NCI-H2081 (cell line): ENCODE measurements at places on chromosomes 7 and 10.

GRCh38 chr10:61971003-61971325 lies 69.5 kb downstream of the ARID5B start:
- no peak for DNase-seq

DNA sequence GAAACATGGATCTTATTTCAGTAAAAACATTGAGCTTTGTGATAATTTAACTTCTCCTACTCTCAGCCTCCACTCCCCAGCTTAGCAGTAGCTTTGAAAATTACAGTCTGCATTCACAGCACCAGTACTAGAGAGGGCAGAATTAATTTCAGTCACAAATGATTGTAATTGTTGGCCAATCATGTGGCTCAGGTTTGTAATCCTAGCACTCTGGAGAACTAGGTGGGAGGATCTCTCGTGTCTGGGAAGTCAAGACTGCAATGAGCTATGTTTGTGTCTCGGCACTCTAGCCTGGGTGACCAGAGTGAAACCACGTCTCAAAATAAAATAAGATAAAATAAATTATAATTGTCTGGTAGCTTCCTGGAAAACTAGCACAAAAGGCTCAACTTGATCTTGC lies 620.9 kb downstream of the TNS3 start:
- no peak for DNase-seq

DNA sequence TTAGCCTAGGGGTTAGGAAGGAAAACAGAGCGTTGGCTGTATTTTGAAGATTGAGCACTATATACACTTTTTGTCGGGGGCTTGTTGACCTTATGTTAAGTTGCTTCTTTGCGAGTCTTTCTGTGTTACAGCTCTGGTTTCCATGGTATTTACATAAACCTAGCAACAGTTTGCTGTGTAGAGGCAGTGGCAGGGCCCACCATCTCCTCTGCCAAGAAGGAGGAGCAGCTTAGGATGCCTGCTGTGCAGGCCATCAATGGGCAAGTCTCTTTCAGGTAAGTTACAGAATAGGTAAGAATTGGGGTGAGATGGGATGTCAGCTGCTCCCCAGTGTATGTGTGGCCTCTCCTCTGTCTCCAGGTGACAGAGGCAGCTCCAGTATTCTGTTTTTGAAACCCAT lies 485.5 kb downstream of the LRMDA start:
- no peak for DNase-seq

DNA sequence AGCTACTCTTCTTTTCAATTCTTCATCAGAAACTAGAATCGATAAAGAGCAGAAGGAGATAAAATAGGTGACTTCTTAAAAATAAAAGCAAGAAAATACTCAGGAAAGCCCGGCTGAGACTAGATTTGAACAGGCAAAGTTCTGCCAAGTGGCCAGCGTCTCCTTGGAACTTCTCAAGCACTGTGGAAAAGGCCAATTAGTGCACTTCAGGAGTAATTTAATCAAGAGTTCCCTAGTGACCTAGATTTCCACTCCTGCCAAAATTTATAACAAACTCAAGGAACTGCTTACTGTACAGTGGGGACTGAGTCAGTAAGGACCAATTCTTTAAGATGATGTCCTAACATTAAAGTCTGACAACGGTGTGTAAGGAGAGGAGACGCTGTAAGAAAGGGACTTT lies 57.3 kb downstream of the CHCHD3 start:
- no peak for DNase-seq

DNA sequence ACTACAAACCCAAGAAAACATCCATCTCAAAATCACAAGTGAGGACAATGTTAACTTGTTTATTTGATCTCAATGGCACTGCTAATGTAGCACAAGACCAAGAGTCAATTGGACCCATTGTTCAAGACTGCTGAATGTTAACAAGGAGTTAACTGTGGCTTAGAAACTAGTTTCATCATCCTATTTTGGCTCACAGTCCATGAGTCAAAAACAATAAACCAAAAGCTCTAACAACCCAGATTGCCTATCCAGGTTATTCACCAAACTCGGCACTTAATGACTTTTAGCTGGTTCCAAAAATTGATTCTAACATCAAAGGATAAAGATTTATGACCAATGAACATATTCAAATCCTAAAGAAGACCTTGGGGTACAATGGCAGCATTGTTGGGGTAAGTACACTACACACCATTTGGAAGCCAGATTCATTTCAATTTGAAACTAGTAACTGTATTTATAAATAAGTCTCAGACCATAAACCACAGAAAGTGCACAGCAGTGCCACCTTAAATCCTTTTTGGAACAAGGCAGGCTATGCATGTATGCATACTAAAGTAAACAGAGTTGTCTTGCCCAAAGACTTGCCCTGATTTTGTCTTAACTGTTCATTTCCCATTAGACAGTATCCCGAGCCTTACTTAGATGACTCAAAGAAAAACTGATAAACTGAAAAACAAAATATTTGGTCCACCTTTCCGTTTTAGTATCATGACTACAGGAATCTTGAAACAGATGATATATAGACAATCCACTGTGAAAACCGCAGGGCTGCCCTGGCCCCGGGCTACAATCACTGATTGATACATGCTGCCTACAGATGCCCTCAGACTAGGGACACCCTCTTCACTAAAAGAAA lies 84.5 kb downstream of the SRPK2 start:
- DNase-seq: no peak

- DNase-seq: peak; percentile 84
Observed at GRCh38 chr10:126838316-126838715, 66.9 kb upstream of the DOCK1 start.

DNA sequence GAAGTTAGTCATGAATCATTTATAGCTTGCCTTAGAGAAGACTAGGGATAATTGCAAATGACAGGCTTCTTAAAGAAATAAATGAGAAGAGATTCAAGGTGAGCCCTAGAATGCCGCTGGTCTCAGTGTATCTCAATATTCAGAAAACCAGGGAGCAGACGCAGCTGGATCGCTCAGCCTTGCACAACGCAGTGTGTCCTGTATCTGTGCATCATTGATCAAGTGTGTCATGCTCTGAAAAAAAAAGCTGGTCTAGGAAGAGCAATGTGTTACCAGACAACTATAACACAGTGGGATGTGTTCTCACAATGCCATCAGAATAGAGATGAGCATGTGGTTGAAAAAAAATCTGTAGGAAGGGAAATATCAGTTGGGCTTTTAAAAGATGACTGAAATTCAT lies 230.1 kb downstream of the CALN1 start:
- no peak for DNase-seq

GRCh38 chr7:148561099-148561498 lies 29.5 kb upstream of the C7orf33 start:
- DNase-seq: no peak

DNA sequence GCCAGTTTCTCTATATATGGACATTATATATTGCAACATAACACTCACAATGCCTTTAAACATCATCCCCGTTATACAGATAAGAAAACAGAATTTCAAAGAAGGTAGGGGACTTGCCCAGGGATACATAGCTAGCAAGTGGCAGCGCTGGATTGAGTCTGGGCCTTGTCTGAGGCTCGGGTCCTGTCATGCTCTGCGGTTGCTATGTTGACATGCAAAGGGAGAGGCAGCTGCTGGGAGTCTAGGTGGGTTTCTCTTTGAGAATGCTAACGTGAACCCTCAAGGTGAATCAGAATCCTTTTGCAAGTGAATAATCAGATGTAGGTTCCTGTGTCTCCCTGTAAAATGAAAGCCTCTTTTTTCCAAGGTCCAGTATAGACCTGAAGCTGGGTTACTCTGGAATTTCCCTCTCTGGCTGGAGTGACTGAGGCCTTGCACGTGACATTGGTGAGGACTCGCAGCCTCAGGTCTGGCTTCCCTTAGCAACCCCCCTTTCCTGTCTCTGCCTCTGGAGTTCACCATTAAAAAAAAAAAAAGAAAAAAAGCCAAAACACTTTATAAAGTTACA lies 38.9 kb downstream of the TCF7L2 start:
- DNase-seq: no peak

- DNase-seq: no peak
Observed at GRCh38 chr10:125482108-125482507, 200.9 kb downstream of the TEX36 start.

- DNase-seq: no peak
Observed at GRCh38 chr10:74500026-74500704, 326.2 kb upstream of the KAT6B start.

- DNase-seq: no peak
Observed at GRCh38 chr10:32205670-32206069, 141.3 kb downstream of the EPC1 start.

GRCh38 chr7:120337308-120337907 lies 64.4 kb downstream of the KCND2 start:
- DNase-seq: peak; percentile 21

DNA sequence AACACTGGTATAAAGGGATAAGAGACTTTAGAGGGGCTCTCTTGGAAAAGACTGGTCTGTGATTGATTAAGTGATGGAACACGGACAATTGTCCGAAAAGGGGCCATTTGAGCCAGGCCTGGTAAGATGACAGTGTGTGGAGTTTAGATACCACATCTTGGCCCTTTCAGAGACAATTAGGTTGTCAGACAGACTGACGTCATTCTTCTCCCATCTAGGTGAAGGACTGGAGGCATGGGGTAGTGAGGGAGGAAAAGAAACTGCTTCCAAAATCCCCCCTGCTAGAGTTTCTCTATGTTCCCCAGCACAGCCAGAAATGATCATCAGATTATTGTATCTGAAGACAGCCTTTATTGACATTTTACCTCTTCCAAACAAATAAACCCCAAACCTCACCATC lies 84.8 kb upstream of the MYO3A start:
- no peak for DNase-seq
